A549 (cell line): ENCODE measurements at places on chromosomes 3 and 15.

- no peak for DNase-seq
Observed at GRCh38 chr3:15795651-15796308, 2.0 kb downstream of the ANKRD28 start.

GRCh38 chr3:30181178-30181465 lies 425.3 kb upstream of the TGFBR2 start:
- DNase-seq, result no peak

- no peak for DNase-seq
Observed at GRCh38 chr15:34160735-34161134, 49.2 kb downstream of the KATNBL1 start.

- DNase-seq, result peak; percentile 81
Observed at GRCh38 chr15:23035964-23036566, 3.3 kb downstream of the TUBGCP5 start.

DNA sequence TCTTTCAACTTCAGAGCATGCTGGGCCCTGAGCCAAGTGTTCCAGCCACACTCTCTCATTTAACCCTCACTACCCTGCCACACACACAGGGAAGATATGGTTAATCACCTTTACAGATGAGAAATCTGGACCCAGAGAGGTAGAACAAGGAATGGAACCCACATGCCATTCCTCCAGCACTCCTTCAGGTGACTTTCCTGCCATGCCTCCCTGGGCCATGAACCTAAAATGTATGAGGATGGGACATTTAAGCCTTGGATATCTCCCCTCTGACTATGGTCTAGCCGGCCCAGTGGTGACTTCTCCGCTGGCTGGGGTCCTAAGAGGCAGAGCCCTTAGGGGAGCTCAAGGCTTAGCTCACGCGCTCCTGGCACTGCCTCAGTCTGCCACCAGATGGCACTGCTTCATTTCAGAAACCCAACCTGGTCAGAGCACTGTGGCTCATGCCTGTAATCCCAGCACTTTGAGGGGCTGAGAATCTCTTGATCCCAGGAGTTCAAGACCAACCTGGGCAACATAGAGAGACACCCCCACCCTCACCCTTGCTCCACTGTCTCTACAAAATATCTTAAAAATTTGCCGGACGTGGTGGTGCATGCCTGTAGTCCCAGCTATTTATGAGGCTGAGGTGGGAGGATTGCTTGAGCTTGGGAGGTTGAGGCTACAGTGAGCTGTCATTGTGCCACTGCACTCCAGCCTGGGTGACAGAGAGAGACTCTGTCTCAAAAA lies 2.2 kb upstream of the DCAF1 start:
- peak; percentile 32 for DNase-seq

DNA sequence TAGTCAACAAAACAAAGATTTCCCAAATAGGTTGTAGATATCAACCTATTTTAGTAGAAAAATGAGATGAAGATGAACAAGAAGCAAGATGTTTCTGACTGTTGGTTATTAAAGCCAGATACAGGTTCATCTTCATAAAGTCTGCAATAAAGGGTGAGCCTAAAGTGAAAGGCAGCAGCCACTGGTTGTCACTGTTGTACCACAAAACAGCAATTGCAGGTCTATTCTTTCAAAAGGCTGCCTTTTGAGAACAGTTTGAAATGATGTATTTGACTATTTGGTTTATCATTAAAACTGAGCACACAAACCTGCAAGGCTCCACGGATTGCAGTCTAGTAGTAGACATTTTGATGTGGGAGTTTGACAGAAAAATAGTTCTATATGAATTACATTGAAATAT lies 543.4 kb downstream of the GBE1 start:
- peak; percentile 19 for DNase-seq

DNA sequence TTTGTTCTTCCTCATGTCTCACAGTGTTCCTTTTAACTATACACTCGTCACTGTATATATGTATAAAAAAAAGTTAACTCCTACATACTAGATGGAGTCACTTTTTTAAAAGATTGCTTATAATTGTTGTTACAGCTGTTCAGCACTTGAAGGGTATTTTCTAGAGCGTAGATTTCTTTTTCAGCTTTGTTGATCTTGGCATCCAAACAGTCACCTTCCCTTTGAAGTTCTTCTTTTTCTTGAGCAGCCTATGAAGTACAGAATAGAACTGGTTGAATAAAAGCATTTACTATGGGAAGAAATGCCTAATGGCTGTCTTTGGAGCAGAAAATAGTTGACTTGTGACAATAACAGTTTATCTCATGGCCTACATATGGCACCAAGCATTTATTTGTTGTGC lies 17.8 kb downstream of the TTC14 start:
- no peak for DNase-seq

GRCh38 chr15:89303986-89304385 lies 30.6 kb downstream of the POLG start:
- no peak for DNase-seq

DNA sequence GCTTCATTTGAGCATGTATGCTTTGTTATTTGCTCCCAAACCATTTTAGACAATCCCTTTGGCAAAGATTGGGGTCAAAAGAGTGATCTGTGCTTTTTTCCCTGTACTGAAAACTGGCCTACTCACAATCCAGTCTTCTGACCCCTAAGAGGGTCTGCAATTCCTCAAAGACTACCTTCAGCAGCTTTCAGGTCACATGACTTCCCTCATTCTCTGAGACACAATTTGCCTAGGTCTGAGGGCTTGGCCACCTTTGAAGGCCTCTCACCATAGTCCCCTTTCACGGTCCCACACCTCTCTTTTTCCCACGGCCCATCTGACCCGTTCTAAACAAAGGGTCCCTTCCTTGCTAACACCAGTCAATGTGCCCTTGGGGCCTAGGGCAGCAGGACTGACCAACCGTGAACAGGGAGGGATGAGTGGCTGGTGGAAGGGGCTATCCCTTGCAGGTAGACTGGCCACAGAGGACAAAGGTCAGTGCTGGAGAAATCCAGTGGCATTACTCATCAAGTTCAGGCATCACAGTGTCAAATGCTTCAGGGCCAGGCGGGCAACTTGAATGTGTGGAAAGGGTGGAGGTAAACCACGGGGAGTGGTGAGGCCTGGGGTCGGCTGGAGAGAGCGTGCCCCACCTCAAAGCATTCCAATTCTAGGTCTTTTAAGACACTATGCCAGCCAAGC lies 10.8 kb downstream of the RASL12 start:
- peak; percentile 76 for DNase-seq

DNA sequence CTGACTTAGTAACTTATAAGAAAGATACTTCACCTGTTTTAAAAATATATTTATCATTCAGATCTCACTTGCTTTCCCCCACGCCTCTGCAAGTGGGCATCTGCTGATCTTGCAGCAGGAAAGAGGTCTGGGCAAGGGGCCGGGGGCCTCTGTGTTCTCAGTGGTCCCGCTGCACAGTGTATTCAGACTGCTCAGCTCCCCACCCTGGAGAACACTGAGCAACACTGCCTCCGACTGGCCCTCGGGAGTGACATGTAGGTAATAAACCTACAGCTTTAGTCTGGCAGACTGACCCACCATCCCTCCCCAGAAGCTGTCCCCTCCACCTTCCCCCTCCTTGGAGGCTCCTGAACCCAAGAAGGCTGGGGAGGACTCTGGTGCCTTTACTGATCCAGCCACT lies 43.8 kb downstream of the GABRB3 start:
- no peak for DNase-seq

- DNase-seq, result no peak
Observed at GRCh38 chr15:89932880-89933279, 20.1 kb upstream of the ARPIN start.

DNA sequence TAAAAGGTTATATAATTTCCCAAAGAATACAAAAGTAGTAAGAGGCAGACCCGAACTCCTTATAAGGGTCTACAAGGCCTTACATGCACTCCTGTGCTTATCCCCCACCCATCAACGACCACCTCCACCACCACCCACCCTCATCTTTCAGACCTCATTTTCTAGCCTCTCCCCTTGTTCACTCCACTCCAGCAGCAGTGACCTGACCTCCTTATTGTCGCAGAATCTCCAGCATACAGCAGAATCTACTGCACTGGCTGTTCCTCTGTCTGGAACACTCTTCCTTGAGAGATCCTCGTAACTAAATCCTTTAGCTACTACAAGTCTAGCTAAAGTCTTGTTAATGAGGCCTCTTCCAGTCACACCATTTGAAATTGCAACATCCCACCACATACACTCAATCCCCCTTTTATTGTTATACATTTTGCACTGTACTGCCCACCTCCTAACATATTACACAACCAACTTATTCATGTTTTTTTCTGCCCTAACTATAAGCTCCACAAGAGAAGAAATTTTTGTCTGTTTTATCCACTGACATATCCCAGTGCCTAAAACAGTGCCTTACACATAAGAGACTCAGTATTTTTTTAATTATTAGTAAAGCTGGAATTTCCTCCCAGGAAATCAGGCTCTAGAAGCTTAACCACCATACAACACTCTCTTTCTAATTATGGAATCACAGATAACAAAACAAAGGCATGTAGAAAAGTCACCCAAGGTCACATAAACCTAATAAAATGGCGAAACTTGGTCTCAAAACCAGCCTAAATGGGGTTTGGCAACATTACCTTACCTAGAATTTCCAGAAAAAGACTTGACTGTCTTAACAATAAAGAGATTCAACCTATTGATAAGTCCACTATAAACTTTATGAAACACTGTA lies 40.2 kb downstream of the ZNF148 start:
- DNase-seq, result no peak

DNA sequence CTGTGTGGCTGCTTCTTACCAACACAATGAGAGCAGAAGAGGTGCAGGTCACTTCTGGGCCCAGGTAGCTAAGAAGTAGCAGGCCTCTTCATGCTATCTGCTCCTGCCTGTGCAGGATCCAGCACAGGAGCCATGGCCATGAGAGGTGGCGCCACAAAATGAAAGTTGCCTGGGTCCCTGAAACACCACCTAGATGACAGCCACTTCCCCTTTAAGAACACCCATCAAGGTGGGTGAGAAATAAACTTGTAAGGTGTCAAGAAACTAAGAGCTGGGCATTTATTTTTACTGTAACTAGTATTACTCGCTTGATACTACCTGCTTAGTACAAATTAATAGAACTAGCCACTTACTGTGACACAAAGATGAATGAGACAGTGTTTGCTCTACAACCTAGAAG lies 484.6 kb upstream of the TBL1XR1 start:
- DNase-seq, result no peak

- DNase-seq, result no peak
Observed at GRCh38 chr3:174216946-174217718, 642.0 kb upstream of the NAALADL2 start.

DNA sequence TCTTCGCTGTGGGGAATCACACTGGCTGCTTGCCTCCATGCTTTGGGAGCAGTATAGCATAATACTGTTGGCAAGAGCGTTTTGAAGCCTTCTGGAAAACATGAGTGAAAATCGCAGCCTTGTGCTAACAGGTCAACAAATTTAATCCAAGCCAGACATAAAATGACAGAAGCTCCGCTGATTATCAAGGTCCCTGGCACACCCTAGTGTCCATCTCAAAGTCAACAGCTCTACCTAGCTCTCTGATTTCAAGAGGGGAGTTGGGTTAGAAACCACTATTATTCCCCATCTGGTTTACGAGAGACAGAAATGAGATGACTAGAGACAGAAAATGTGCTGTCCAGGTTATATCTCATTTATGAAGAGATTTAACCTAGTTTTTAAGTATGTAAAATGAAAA lies 73.6 kb upstream of the MDFIC2 start:
- no peak for DNase-seq

DNA sequence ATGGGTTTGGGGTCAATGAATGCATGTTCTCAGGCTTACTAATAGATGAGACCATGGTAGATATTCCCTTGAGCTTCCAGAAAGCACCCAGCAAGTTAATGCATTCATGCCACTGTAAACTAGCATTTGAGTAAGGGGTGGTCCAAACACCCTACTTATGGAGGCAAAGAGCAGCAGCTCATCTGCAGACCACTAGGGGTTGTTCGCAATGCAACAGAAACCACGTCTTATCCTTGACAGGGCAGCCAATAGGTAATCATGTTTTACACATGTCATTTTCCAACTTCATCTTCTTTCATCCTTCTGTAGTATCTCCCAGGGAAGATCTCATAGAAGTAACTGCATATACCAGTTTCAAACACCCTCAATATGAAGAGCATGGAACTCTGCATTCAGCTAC lies 330.2 kb downstream of the RORA start:
- DNase-seq, result no peak

GRCh38 chr3:48347500-48347899 lies 14.0 kb upstream of the SPINK8 start:
- DNase-seq, result no peak

DNA sequence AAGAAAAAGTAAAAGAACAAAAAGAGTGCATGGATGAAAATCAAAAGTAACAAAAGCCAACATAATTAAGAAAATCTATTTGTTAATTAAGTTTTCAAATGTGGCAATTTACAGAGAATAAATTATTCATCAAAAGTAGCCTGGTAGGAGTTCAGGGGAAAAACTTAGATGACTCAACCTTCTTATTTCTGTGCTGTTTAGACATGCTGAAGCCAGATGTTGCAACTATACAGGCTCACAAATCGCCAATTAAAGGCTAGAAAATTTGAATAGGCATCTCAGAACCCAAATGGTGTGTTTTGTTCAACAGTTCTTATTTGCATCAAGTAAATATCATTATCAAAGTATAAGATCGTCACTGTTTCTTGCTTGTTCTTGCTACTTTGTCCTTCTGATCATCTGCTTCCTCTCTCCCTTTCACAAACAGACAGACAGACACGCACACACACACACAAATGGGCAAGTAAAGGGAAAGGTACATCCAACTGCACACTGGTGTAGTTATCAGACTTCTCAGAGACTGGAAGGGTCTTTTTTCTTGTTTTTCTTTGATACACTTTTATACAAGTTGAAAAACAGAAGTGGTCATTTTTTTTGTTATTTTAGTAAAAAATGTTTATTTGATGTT lies 572.2 kb downstream of the MECOM start:
- no peak for DNase-seq

DNA sequence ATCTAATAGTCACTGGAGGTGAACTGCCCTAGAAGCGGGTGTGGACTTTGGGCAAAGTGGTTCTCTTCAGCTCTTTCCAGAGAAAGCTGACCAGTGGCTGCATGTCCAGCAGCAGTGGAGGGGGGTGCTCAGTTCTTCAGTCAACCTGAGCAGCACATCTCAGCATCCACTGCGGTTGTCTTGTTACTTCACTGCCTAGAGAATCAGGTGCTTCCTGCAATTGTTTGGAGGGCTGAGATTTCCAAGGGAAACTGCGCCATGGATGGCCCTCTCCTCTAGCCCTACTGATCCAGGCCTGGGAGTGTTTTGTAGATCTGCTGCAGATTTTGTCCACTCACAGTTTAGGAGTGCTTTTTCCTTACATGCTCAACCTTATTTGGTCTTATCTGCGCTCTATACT lies 65.6 kb upstream of the CFAP161 start:
- no peak for DNase-seq

- DNase-seq, result peak; percentile 63
Observed at GRCh38 chr15:91561371-91562100, 292.0 kb upstream of the SLCO3A1 start.
